Effector memory CD4-positive, alpha-beta T cell (primary cell): ENCODE measurements at places on chromosomes 3 and 15.

- H3K36me3 ChIP-seq = no peaks in the 10 kb centered on the region
- no peak overlapping the region for H3K27ac ChIP-seq
- peaks cover 2% of the 10 kb centered on the region for H3K27me3 ChIP-seq
Measured at GRCh38 chr15:50053055-50053856, 65.8 kb downstream of the ATP8B4 start.

- no peak overlapping the region for H3K4me3 ChIP-seq
- no peaks in the 10 kb centered on the region for H3K36me3 ChIP-seq
- no peaks in the 10 kb centered on the region for H3K4me1 ChIP-seq
- H3K27ac ChIP-seq = no peak overlapping the region
Measured at GRCh38 chr3:30551266-30551665, 55.1 kb upstream of the TGFBR2 start.

- H3K27ac ChIP-seq = no peak overlapping the region
- no peaks in the 10 kb centered on the region for H3K27me3 ChIP-seq
- H3K4me1 ChIP-seq = no peaks in the 10 kb centered on the region
- no peak for DNase-seq
- no peaks in the 10 kb centered on the region for H3K36me3 ChIP-seq
Measured at GRCh38 chr3:115859002-115859807, 235.9 kb downstream of the GAP43 start.

DNA sequence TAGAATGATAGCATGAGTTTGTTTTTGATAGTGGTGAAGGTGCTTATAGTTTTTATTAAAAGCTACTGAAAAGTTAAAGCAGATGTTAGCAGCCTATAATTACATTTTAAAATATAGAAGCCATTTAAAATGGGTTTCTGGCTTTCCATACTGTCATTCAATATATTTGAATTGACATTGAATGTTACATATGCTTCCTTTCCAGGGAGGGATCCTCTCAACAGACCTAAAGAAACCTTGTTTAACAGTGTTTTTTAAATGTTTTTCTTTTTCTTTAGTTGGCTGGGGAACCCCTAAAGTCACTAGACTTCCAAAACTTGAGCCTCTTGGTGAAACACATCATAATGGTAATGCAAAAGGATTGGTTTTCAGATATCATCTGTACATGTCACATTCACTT lies 12.2 kb downstream of the DHFR2 start:
- no peak overlapping the region for H3K4me3 ChIP-seq
- no peak for DNase-seq
- H3K27me3 ChIP-seq = no peaks in the 10 kb centered on the region
- H3K36me3 ChIP-seq = no peaks in the 10 kb centered on the region
- no peak overlapping the region for H3K27ac ChIP-seq

DNA sequence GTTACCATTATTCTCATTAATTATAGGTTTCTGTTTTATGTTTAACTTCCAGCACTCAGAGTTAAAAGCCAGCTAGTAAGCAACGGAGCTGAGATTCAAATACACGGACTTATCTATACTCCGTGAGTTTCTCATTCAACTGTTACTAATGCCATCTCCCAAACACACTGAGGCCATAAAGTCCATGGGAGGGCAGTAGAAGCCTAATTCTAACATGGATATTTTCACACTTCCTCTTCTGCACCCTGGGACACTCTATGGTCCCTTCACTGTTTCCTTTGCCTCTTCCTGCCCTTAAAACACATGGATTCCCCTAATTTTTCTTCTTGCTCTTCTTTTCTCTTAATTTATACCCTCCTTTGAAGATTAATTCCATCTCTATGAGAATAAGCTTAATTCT lies 245.0 kb downstream of the KLF13 start:
- H3K27me3 ChIP-seq = no peaks in the 10 kb centered on the region
- no peaks in the 10 kb centered on the region for H3K36me3 ChIP-seq
- no peak for DNase-seq
- H3K27ac ChIP-seq = no peak overlapping the region
- no peak overlapping the region for H3K4me3 ChIP-seq
- H3K4me1 ChIP-seq = no peaks in the 10 kb centered on the region

- no peaks in the 10 kb centered on the region for H3K36me3 ChIP-seq
- H3K4me3 ChIP-seq = no peak overlapping the region
- no peak overlapping the region for H3K27ac ChIP-seq
- DNase-seq = no peak
Measured at GRCh38 chr3:180684807-180685206, 5.5 kb upstream of the CCDC39 start.

DNA sequence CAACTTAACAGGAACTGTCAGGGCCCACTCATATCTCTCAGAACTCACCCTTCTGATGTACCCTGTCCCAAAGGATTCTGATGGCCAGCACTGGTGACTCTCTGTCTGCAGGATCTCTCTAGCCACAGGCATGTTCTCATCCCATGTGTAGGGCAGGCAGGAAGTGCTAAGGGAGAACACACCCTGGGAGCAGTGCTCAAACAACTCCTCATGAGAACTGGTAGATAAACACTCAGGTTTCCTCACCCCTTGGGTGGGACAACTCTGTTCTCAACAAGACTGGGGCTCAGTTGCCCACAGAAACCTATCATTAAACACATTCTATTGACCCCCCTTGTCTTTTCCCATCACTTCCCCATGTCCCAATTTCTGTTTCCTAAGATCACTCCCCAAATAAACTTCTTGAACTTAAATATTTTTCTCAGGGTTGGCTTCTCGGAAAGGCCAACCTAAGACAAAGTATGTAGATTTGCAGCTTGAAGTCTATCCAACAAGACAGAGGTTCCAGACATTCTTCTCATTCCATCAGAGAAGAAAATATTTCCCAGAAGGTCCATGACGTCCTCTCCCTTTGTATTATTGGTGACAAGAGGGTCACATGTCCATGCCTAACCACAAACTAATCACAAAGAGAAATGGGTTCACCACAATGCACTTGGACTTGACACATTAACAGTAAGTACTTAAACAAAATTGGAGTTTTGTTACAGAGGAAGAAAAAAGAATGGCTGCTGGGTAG lies 276.6 kb upstream of the GADL1 start:
- H3K27me3 ChIP-seq = no peaks in the 10 kb centered on the region
- no peaks in the 10 kb centered on the region for H3K4me1 ChIP-seq
- H3K27ac ChIP-seq = no peak overlapping the region
- H3K4me3 ChIP-seq = no peak overlapping the region
- H3K36me3 ChIP-seq = no peaks in the 10 kb centered on the region
